Neural progenitor cell (in vitro differentiated cells): ENCODE measurements at places on chromosomes 7 and 10. TPM values are rescaled to one million over a fixed set of nuclear protein-coding genes. Genes with fewer than 3 reads are reported as not detected.

GRCh38 chr10:96585736-96586418 is 935 bp downstream of the TM9SF3 start:
- peak overlapping the region; percentile 81 for H3K4me3 ChIP-seq
- H3K36me3 ChIP-seq: no peaks in the 10 kb centered on the region
- no peaks in the 10 kb centered on the region for H3K27me3 ChIP-seq
- peaks cover 32% of the 10 kb centered on the region for H3K4me1 ChIP-seq
- peak overlapping the region; percentile 90 for H3K27ac ChIP-seq

GRCh38 chr7:44408596-44408995 is 81.9 kb downstream of the NUDCD3 start:
- H3K36me3 ChIP-seq: no peaks in the 10 kb centered on the region
- H3K4me1 ChIP-seq: peaks cover 19% of the 10 kb centered on the region
- H3K27me3 ChIP-seq: no peaks in the 10 kb centered on the region
- peak; percentile 56 for DNase-seq
- peak overlapping the region; percentile 89 for H3K27ac ChIP-seq
- peak overlapping the region; percentile 19 for H3K4me3 ChIP-seq

- no peak overlapping the region for H3K4me3 ChIP-seq
- no peak for DNase-seq
- no peaks in the 10 kb centered on the region for H3K27me3 ChIP-seq
- H3K4me1 ChIP-seq: peaks cover 28% of the 10 kb centered on the region
- H3K36me3 ChIP-seq: peaks cover 3% of the 10 kb centered on the region
These were observed 221.3 kb upstream of the CSTF2T start for GRCh38 chr10:51920672-51921071.

- H3K27me3 ChIP-seq: no peaks in the 10 kb centered on the region
- H3K4me3 ChIP-seq: no peak overlapping the region
- no peak overlapping the region for H3K27ac ChIP-seq
- no peaks in the 10 kb centered on the region for H3K36me3 ChIP-seq
These were observed 101.6 kb upstream of the KCND2 start for GRCh38 chr7:120171406-120171805.

DNA sequence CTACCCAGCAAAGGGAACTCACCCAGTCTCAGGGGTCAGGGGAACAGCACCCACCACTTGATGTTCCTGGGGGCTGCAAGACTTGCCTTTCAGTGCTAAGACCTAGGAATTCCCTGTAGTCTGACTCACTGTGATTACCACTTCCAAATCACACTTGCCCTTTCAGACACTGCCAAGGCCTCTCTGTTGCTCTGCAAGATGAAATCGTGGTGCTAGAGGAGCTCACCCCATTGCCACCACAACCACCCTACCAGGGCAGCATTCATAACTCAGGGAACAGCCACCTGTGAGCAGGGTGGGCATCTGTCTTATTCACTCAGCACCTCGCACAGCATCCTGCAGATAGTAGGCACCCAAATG is 36.5 kb downstream of the XPNPEP1 start:
- no peak overlapping the region for H3K27ac ChIP-seq
- H3K36me3 ChIP-seq: no peaks in the 10 kb centered on the region
- DNase-seq: no peak
- no peaks in the 10 kb centered on the region for H3K27me3 ChIP-seq
- H3K4me3 ChIP-seq: no peak overlapping the region

DNA sequence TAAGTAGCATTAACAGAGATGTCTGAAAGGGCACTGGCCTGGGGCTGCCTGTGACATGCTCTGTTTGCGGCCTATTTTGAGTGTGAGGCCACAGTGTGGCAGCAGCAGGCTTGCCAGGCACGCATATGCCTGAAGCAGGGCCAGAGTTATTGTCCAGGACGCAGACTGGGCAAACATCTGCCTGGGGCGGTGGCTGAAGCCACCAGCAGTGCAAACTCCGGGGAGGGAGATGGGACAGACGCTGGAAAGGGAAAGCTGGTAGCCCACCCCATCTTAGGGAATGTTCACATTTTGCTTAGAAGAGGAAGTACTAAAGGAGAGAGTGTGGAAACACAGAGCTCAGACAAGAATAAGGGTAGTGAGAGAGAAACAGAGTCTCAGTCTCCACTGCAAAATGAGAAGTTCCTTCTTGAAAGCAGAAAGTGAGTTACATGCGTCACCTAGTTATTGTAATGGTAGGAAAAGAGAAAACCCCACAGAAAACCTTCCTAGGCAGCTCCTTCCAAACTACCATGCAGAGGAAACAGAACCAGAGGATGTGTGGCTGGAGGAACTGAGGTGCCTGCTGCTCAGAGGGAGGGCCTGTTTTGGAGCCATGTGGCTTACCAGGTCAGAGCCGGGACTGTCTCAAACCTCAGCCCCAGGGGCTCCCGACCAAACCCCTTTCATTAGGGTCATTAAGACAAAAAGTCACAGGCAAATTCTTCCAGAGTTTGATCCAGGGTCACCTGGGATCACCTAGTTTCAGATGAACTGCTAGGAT is 14.5 kb downstream of the AKR1B1 start:
- no peaks in the 10 kb centered on the region for H3K4me1 ChIP-seq
- no peaks in the 10 kb centered on the region for H3K27me3 ChIP-seq
- H3K4me3 ChIP-seq: no peak overlapping the region
- no peak for DNase-seq

GRCh38 chr7:87507446-87507845 is 32.0 kb upstream of the ABCB4 start:
- H3K27me3 ChIP-seq: no peaks in the 10 kb centered on the region
- H3K27ac ChIP-seq: no peak overlapping the region
- no peaks in the 10 kb centered on the region for H3K36me3 ChIP-seq
- no peak overlapping the region for H3K4me3 ChIP-seq

The CRPPA gene
- total RNA-seq: 1.4 and 2.6 TPM in 2 replicates

The DENND2A gene
- total RNA-seq: 23.7 and 27.0 TPM in 2 replicates

The HERC4 gene
- total RNA-seq: 52.1 and 74.2 TPM in 2 replicates

The POM121 gene
- 5.8 and 10.4 TPM in 2 replicates for total RNA-seq

The HOXA2 gene
- total RNA-seq: not detected in 2 replicates

The KAT6B gene
- 21.3 and 27.3 TPM in 2 replicates for total RNA-seq
